ENCODE measurements at places on chromosomes 4 and X.

DNA sequence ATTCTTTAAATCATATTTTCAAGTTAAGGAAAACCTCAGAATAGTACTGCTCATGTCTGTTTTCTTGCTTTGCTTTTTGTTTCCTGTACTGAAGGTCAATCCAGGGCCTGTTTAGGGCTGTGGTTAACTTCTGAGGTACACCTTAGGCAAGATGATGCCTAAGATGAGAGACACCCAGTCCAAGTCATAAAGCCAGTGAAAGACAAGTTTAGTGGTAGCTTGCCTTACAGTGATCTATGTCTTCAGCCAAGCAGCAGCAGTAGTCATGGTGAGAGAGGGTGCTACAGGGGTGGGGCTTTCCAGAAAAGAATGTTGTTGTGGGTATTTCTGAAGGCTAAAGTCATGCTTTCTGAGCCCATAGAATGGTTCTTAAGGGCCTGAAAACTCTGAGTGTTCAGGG lies 173.7 kb downstream of the VSIG4 start:
- DNase-seq, result peak; percentile 42

DNA sequence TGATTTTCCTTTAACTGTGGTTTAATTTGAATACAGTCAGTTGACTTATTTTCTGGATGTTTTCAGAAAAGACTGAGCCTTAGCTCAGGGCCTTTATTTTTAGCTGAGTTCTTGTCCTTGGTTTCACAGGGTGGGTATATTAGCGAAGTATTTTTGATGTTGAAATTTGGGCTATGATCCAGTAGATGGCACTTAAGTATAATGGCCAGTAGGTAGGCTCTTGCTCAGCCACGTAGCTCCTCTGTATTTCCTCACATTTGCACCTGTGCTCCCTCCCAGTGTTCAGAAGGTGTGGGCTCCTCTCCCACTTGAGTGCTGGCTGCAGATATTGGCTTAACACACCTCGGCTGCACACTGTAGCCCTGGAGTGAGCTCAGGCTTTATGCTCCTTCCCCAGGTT lies 549.9 kb upstream of the AMOT start:
- DNase-seq, result no peak

GRCh38 chr4:90443231-90443630 lies 316.0 kb downstream of the CCSER1 start:
- no peak for DNase-seq

- DNase-seq, result no peak
These were observed 113.9 kb downstream of the AGTR2 start for GRCh38 chrX:116284400-116284799.

DNA sequence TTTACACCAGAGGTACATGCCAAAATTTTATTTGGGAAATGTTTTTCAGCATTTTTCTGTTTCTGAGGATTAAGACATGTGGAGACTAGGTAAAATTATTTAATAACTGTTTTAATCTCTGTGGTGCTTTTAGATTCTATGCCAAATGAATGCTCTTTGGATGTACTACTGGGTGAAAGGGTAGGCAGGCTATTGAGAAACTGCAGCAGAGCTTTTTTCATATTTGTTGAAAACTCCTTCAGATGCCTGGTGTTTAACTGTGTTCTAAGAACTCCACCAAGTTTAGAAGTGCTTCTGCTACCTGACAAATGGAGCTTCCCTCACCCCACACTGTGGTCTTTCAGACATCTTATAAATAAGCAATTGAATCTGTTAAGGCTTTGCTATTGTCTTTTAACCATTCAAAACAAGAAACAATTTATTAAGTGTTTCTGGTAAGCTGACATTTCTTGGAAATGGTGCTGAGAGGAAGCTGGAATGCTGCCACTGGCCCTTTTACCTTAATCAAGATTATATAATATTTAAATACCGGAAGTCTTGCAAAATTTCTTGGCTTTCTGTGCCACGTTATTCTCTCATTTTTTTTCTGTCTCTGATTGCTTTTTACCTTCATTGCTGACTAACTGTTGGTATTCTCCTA lies 51.2 kb upstream of the CYSLTR1 start:
- no peak for DNase-seq

DNA sequence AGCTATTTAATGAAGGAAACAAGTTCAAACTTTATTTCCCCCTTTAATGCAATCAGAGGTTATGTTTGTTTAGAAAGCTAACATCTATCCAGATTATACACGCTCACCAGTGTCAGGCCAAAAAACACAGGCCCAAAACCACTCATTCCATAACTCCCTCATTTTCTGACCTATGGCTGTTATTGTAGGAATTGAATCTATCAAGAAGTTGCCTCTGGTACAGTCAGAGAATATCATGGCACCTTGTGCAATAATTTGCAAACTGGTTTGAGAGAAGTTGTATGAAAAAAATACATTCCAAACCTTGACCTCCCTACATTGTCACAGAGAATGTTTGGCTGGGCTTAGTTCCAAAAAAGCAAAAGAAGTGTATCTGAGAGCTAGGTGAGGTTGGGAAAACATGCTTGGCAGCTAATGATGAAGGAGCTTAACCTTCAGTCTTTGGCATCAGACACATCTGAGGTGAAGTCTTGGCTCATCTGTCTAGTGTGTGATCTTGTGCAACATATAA lies 591.0 kb downstream of the ANKRD50 start:
- DNase-seq, result no peak

DNA sequence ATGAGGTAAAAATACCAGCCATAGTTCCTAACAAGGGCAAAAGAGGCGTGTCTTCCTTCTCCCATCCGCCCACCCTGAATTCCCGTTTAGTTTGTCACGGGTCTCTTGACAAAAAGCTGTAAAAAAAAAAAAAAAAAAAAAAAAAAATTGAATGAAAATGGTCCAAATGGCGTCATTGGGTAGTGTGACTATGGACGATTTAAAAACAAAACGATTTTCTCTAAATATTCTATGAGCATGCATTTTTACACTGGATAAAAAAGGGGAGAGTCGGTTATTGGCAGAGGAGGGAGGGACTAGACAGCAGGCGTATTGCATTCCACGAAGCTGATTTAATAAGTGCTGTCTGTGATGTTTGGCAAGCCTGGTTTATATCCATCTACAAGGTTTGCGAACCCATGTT lies at the start of gene FAM133A:
Gene FAM133A, plus strand, starts transcription at position 338 of the 403 bp plus-strand sequence. CDS start 35,214 bp downstream, outside the sequence.
- DNase-seq, result no peak

DNA sequence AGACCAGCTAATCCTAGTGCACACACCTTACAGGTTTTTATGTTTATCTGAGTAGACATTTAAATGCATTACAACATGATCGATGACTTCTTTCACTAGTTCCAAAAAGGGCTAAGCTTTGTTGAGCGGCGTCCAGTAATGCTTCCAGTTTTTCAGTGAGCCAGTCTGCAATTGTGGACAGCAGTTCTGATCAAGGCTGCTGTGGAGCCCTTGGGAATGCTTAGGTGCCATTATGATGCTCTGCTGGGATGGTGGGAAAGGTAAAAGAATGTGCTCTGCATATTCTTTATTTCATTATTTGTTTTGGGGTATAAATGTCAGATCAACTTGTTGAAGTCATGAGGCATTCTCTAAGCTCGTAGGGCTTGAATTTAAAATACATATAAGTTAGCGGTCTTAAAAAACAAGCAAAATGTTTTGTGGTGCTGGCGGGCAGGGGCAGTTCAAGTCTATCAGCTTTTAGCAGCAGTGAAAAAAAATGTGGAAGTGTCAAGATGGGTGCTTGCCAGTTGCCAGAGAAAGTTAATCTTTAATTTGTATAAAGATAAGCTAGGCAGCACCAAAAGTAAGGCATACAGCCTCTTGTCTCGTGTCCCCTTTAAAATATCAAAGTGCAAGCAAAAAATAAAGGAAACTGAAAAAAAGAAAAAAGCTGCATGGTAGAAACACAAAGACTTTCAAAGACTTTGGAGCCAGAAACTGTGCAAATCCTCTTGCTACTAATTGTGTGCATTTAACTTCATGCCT lies 5.8 kb downstream of the MID1IP1 start:
- no peak for DNase-seq

- no peak for DNase-seq
These were observed 318.7 kb downstream of the PCDH18 start for GRCh38 chr4:137213372-137214173.

DNA sequence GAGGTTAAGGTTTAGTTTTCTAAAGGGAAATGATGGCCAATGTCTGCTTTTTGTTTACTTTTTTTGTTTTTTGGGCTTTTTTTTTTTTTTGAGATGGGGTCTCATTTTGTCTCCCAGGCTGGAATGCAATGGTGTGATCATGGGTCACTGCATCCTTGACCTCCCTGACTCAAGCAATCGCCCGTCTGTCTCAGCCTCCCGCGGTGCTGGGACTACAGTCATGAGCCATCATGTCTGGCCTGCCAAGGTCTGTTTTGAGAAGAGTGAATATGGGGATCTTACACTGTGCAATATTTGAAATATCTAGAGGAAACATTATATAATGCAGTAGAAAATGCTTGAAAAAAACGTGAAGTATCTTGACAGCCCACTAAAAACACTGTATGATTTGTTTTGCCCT lies 162.5 kb downstream of the GASK1B start:
- no peak for DNase-seq

DNA sequence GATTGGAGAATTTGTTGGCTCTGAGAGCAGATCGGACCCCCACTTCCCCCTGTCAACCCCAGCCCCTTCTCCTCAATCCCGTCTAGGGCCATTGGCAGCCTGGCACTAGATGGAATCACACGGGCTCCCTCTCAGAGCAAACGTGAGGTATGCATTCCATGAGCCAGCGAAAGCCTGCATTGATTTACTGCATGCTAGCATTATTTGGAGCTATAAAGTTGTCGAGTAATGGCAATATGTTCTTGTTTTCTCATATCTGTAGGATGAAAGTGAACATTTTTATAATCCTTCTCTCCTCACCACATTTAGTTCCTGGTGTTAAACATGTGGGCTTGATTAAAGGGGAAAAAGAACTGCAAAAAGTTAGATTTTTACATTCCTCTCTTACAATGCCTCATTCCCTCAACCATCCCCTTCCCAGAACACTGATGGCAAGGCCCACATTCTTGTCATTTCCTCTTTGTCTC lies 159.2 kb downstream of the SPRY1 start:
- DNase-seq, result no peak

DNA sequence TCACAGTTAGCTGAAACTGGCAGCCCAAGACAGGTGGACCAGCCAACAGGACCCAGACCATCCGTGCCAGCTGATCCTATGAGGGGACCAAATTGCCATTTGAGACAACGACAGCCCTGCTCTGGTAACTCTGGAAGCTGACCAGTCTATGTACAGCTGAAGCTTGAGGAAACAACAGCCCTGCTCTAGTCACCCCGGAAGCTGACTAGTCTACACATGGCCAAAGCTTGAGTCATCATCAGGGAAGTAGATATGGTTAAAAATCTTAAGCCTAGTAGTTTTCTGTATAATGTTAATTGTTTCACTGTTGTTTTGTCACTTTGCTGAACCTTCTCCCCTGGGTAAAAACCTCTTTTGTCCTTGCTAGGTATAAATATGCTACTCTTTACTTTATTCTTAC lies 905.4 kb upstream of the NDST4 start:
- DNase-seq, result no peak

GRCh38 chrX:153450949-153451277 lies 5.1 kb upstream of the TREX2 start:
- DNase-seq, result no peak

DNA sequence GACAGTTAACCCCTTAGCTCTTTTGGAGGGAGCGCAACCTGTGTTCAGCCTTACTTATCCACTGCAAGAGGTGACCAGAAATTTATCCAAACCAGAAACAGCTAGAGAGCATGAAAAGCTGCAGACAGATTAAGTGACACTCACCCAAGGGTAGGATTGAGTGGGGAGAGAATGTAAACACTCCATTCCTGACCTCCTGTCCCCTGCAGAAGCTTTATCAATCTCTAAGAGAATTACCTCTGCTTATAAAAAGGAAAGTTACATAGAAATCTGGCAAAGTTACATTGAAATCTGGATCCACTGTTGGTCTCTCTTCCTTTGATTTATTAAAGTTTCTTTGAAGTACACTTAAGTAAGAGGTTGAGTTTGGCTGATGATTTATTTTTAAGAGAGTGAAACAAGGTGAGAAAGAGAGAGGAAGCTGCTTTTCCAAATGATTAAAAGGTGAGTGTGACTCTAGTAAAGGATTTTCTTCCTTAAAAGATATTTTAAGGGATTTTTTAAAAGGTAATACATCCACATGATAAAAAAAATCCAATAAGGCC lies 112.3 kb downstream of the ANAPC4 start:
- DNase-seq, result no peak

DNA sequence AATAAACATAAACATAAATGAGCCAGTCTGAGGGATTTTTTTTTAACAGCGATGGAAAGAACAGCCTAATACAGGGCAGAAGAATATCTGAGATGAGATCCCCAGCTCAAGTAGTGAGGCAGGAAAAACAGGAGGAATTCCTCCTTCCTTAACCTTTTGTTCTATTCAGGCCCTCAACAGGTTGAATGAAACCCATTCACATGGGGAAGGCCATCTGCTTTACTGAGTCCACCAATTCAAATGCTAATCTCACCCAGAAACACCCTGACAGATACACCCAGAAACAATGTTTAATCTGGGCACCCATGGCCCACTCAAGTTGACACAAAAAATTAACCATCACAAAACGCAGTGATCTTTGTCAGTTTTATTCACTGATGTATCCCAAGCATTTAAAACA lies 45.5 kb downstream of the SMIM31 start:
- DNase-seq, result no peak

DNA sequence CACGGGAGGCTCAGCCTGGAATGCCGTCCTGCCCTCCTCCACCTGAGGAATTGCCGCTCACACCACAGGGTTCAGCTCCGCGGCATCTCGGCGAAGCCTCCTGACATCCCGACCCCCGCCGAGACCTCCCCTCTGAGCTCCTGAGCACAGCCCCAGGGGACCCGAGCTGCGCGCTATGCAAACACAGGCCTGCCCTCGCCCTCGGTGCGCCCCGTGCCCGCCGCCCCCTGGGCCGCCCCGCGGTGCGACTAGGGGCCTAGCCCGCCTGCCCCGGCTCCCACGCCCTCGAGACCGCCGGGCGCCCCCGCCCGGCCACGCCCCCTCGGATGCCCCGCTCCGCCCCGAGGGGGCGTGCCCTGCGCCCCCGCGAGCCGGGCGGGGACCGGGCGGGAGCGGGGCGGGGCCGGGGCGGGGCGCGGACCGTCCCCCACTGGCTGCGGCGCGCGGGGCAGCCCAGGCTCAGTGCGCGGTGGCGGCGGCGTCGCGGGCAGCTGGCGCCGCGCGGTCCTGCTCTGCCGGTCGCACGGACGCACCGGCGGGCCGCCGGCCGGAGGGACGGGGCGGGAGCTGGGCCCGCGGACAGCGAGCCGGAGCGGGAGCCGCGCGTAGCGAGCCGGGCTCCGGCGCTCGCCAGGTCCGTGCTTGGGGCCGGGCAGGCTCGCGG lies at the start of gene FGFR3:
Gene FGFR3, plus strand, starts transcription at position 462 of the 664 bp plus-strand sequence. CDS start 642 bp downstream, outside the sequence.
- DNase-seq, result no peak

- DNase-seq, result no peak
These were observed 145.1 kb downstream of the APBB2 start for GRCh38 chr4:41069257-41069656.

DNA sequence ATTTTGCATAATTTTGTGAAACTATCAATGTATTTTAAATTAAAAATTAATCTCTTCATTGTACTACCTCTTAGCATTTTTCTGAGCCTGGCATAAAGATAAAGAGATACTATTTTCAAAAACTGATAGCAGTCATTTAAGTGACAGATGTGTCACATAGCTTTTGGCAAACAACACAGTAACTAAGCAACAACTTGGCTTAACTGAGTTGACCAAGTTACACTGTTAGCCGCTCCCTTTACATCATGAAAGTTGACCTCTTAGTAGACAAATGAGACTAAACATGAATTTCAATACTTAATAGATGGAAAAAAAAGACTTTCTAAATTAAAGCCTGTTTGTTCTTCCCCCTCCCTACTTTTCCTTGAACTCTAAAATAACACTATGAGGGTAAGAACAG lies 62.0 kb downstream of the ATP8A1 start:
- no peak for DNase-seq

All from central memory CD4-positive, alpha-beta T cell (primary cell).